Dermis blood vessel endothelial cell (primary cell): ENCODE measurements at places on chromosomes 1 and 21. TPM values are rescaled to one million over a fixed set of nuclear protein-coding genes. Genes with fewer than 3 reads are reported as not detected.

ERG gene
- total RNA-seq: 88.8 and 98.8 TPM in 2 replicates

ZFP69B gene
- 1.2 and 2.0 TPM in 2 replicates for total RNA-seq

NFIA gene
- 12.4 and 23.2 TPM in 2 replicates for total RNA-seq

SH3BGR gene
- 0.51 TPM in 2 replicates for total RNA-seq

LIPI gene
- total RNA-seq: not detected in 2 replicates

RGS7 gene
- under 0.01 and 0.23 TPM in 2 replicates for total RNA-seq

BNIPL gene
- total RNA-seq: 0.17 and 0.33 TPM in 2 replicates
